ENCODE measurements at places on chromosomes 5 and 9.

- no peak for DNase-seq
Measured at GRCh38 chr5:72487177-72487576, 20.0 kb downstream of the ZNF366 start.

DNA sequence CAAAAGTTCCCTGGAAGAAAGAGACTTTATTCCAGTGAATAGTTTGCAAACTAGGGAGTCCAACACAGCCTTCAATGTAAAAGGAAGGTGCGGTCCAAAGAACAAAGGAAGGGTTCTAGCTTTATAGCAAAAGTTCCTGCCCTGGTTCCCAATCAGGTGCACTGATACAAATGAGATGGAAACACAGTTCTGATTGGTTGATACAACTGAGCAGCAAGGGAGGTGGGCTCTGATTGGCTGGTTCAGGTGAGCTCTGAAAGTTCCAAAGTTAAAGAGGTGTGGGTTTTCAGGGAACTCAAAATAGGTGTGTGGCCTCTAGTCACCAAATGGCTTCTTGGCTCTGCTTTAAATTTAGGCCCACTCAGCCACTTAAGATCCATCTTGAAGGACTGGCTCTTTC, 43.1 kb downstream of the P4HA2 start:
- no peak for DNase-seq

DNA sequence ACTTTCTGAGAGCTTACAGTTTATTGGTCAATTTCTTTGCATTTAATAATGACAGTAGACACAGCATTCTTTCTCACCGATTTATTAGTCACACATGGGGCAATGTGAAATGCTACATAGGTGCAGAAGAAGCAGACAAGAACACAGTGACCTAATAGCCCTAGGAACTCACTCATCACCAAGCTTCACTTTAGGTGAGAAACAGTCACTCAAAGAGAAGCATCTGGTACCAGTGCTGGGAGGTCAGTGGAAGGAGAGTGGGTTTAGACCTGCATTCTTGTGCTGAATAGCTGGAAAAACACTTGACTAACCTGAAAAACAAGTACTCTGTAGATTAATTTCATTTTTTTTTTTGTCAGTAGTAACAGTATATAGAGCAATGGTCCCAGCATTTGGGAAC, 179.6 kb downstream of the GRIA1 start:
- no peak for DNase-seq

- no peak for DNase-seq
Measured at GRCh38 chr9:107280543-107280942, 2.5 kb upstream of the RAD23B start.

- no peak for DNase-seq
Measured at GRCh38 chr9:76198336-76198735, 195.9 kb downstream of the RFK start.

DNA sequence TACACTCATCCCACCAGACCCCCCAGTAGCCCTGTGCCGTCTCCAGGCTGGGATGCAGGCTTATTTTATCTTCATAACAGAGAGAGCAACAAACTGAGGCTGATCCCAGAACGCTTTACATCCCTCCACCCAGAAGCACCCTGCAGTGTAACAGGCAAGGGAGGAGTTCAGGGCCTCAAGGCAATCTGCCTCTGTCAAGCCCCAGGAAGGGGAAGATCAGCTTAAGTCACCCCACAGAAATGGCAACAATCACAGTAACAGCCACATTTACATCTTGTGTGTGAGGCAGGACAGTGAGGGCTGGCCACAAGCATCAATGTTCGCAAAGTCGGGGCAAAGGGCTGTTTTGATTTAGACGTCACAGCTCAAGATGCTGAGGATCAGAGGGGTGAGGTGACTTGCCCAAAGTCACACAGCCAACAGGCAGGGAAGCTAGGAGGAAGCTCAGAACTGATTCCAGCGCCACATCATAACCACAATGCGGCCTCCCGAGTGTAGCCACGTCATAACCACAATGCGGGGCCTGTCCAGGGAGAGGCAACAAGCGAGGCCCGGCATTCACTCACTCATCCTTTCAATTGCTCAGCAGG, 14.4 kb downstream of the STK10 start:
- DNase-seq: peak; percentile 79

- DNase-seq: peak; percentile 89
Measured at GRCh38 chr5:181160152-181160754, 12.9 kb downstream of the OR2V2 start.

GRCh38 chr5:117082977-117083376, 508.4 kb upstream of the SEMA6A start:
- DNase-seq: no peak

- no peak for DNase-seq
Measured at GRCh38 chr9:128921881-128922763, 1.3 kb downstream of the PHYHD1 start.

- DNase-seq: no peak
Measured at GRCh38 chr5:32964261-32964660, 253.1 kb downstream of the NPR3 start.

DNA sequence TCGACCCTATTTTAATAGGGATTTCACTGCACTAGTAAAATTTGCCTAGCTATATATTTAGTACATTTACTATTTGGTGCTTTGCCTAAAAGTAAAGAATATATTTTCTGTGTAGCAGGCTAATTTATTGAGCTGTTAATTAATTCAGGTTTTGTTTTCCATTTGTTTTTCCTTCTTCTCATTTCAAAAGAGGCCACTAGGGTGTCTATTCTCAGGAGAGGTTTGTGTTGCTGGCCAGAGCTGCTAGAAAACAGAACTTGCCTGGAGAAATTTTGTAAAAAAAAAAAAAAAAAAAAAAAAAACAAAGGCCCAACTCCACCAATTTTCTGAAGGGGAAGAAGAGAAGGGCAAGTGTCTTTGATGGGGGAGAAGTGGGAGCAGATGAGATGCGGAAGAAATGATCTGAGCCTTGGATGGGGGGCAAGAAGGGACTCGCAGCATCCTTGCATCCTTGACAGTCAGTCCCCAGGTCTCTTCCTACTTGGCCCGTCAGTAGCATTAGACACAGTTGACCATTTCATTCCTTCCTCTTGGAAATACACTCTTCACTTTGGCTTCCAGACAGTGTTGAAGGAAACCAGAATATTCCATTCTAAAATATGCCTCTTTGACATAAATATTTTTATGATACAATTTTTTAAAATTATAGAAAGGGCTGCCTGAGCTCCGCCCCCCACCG, 318.5 kb downstream of the TRPM3 start:
- no peak for DNase-seq
